ENCODE measurements at places on chromosomes 5 and 9. TPM values are rescaled to one million over a fixed set of nuclear protein-coding genes. Genes with fewer than 3 reads are reported as not detected.

- no peak for DNase-seq
Measured at GRCh38 chr5:102819634-102820033, 64.5 kb downstream of the PAM start.

DNA sequence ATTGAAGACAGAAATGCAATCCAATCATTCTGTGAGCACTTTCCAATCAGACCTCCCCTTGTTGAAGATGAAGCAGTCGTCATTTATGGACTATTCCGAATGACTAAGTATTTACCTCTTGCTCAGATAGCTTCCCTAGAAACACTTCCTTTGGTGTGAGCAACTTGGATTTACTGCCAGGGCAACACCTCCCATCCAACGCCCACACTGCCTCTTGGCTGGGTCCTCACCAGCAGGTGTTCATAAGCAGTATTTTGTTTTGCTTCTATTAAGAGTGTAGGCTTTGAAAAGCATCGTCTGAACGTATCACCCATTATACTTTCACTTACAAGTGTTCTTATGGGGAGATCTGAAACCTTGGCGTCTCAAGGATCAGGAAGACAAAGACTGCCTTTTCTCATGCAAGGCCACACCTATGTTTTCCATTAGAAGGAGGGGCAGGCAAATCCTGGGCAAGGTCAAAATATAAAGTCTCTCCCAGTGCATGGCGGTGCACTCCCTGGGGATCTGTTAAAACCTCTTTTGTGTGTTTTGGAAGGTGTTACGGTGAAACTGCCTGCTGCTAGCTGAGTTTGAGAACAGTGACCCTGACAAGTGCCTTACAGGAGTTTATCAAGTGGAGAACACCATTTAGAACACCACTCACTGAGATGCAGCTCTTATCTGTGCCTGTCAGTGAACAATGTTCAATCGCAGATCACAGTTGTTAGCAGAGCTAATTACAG lies 10.6 kb upstream of the MARCHF3 start:
- peak; percentile 60 for DNase-seq

DNA sequence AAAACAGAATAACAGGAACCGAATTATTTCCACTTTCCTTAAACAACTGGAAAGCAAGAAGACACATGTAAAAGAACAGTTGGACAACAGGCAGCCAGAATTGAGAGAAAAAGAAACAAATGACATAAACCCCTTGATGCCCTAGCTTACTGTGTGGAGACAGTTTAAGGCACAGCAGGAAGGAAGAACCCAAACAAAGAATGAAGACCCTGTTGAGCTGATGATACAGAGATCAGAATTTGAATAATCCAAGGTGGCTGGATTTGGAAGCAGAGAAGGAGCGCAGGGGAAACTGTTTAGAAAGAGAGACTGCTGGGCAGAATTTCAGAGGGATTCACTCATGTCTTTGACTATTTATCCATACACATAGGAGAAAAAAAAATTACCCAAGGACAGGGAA lies 316.3 kb upstream of the POU5F2 start:
- no peak for DNase-seq

DNA sequence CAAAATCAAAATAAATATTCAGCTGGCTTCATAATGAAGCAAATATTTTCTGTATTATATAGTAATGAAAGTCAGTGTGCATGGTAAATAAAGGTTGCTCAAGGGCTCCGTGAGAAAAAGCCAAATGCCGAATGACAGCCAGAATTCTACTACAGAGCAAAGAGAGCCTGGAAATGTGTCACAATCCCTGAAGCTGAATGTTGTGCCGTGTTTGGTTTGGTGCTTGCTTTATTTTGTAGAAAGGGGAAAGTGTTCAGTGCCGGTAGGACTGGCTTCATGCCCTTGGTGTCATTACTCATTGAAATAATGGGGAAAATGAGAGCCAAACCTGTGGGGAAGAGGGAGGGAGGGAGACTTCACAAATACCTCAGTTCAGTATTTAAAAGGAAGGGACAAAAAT lies 26.8 kb upstream of the ADAMTSL1 start:
- no peak for DNase-seq

- DNase-seq: no peak
Measured at GRCh38 chr9:90568667-90569066, 74.0 kb downstream of the DIRAS2 start.

DNA sequence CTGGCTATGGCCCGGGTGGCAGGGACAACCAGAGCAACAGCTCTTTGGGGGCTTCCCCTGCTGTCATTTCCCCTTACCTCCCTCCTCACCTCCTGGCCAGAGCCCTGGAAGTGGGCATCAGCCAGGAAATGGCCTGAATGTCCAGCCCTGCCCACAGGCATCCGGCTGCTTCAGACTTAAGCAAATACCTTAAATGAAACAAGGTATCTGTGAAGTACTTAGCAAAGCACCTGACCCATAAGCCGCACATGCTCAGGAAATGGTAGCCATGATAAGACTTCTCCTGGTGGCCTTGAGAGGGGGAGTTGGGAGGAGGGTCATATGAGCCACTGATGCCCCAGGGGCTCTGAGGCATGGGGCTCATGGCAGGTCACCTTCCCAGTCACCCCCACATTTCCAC lies 43.8 kb downstream of the CAMK2A start:
- DNase-seq: no peak

- no peak for DNase-seq
Measured at GRCh38 chr5:155461304-155461703, 447.7 kb downstream of the KIF4B start.

SKP2 gene
- total RNA-seq: 84.1 TPM

SEMA4D gene
- 5.0 TPM for total RNA-seq

KCTD16 gene
- total RNA-seq: 0.03 TPM

DNA sequence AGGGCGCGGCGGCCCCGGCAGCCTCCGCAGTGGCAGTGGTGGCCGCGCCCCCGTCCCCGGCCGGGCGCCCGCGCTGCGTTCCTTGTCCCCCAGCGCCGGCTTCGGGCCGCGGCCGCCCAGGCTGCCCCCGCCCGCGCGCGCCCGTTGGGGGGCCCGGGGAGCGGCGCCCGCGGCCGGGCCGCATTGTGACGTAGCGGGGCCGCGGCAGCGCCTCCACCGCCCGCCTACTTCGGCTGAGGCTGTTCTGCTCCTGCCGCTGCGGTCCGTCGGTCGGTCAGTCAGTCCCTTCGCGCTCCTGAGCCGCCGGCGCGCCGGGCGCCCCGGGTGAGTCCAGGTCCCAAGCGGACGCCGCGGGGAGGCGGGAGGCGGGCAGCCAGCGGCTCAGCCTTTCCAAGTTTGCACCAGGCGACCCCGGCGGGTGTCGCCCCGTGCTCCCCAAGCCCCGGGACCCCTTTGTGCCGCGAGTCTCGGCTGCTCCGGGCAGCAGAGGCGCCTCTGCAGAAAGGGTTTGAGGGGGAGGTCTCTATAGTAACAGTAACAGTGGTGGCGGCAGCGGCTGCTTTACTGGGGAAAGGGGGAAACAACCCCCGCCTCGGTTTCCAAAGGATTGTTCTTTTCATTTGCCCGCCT lies at the start of gene SNCAIP:
TSS of gene SNCAIP (plus strand) at position 277 of the 630 bp plus-strand sequence. CDS start 78,898 bp downstream, outside the sequence.
- peak; percentile 45 for DNase-seq

- DNase-seq: no peak
Measured at GRCh38 chr9:93826209-93826608, 128.9 kb downstream of the BARX1 start.

- DNase-seq: no peak
Measured at GRCh38 chr9:98583417-98583816, 125.3 kb downstream of the GABBR2 start.

GRCh38 chr5:137075163-137075970 lies 423.8 kb downstream of the SPOCK1 start:
- peak; percentile 56 for DNase-seq

DNA sequence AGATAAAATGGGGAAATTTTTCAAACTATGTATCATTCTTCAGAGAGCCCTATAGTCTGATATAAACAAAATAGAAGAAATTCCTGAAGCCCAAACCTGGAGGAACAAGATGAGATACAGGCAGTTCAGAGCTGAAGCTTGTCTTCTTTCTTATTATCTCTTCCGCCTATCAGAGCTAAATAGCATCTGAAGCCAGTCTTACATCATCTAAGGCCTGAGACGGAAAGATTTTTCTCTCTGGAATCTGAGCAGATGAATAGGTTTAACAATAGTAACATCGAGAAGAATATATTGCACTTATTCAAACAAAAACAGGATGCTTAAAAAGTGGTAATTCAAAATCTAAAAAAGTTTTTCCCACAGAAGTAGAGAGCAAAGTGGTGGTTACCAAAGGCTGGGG lies 59.8 kb downstream of the LPAR1 start:
- DNase-seq: no peak

TOR4A gene
- 66.1 TPM for total RNA-seq

GRCh38 chr5:108587821-108588220 lies 159.9 kb upstream of the FER start:
- DNase-seq: no peak

- DNase-seq: no peak
Measured at GRCh38 chr5:50808406-50808805, 142.0 kb downstream of the PARP8 start.

ADGRD2 gene
- not detected for total RNA-seq

DNA sequence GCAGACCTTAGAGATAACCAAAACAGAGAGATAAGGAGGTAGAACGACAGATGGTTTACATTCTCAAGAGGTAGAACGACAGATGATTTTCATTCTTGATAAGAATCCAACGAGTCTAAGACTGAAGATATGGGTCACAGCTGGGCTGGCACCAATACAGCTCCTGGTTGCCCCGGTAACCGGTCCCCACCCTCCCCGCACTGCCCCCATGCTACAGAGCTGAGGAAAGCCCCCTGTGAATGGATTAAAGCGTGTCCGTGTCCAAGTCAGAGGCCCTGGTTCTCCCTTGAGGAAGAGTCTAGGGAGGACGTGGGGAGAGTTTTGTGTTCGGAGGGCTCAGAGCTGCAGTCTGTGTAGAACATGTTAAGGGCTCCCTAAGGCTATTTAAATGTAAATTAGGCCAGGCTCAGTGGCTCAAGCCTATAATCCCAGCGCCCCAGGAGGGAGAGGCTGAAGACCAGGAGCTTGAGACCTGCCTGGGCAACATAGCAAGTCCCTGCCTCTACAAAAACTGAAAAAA lies 8.1 kb downstream of the IDNK start:
- DNase-seq: no peak

- no peak for DNase-seq
Measured at GRCh38 chr5:142405814-142406395, 81.1 kb upstream of the SPRY4 start.

ARHGEF39 gene
- 8.9 TPM for total RNA-seq

- no peak for DNase-seq
Measured at GRCh38 chr5:34064656-34065055, 21.6 kb upstream of the C1QTNF3 start.

DNA sequence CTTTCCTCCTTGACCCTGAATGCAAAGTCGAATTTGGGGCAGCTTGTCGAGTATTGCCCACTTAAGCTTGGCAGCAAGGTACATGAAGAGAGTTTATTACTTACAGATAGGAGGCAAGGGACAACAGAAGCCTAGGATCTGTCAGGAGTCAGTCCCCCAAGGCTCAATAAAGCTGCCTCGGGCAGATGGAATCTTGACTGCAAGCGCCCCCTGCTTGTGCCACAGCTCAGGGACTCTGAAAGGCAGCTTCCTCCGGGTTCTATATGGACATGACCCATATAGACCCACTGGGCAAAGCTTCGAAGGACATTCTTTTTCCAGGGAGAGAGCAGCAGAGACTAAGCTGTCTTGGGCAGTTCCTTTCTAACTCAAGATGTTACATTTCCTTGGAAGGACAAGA lies 971.5 kb downstream of the EFNA5 start:
- DNase-seq: no peak

DNA sequence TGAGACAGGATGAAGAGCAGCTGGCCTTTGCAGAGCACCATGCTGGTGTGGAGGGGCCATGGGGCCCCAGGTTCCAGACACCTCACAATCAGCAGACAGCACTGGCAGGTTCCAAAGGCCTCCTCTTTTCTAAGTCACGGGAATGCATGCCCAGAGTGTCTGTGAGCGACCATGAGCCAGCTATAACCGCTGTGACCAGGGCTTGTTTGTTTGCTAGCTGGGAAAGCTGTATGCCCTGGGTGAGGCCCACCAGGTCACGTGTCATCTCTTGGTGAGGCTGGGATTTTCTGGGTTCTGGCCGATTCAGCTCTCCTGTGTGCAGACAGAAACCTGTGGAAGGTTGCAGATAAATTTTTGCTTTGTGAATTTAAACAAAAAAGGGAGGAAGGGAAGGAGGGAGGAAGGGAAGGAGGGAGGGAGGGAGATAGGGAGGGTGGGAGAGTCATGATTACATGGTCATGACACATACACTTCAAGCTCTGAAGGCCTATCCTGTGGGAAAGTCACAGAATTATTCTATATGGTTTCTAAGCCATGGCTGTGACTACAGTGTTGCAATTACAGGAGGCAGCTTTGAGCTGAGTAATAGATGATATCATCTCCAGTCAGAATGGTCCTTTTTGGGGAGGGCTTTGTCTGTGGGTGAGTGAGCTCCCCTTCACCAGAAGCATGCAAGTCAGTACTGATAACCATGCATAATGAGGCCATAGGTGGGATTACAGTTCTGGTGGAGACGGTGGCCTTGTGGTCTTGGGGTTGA lies 37.2 kb downstream of the PAPPA start:
- DNase-seq: peak; percentile 95
